Gastroesophageal sphincter (tissue), 4 donors: ENCODE measurements at places on chromosomes 2 and 18.

DNA sequence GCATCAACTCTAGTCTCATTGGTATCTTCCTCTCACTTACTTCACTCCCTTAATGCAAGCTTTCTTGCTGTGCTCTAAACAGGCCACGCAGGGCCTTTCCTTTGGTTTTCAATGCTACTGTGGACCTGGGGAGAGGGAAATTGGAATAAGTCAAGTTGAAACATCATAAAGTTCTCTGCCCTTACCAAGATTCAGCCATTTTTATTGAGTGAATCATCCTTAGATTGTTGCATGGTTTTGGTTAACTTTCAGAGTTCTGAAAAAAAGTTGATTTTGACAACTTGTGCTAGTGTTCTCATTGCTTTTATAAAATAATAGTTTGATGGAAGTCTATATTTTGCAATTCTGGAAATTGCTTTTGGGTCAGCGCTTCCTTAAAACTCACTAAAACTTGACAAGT, 852.8 kb upstream of the ACVR2A start:
- no peak for ATAC-seq

- ATAC-seq = no peak
Measured at GRCh38 chr2:222336442-222336841, 37.6 kb upstream of the PAX3 start.

- no peak for ATAC-seq
Measured at GRCh38 chr18:26421931-26422330, 126.4 kb downstream of the KCTD1 start.

DNA sequence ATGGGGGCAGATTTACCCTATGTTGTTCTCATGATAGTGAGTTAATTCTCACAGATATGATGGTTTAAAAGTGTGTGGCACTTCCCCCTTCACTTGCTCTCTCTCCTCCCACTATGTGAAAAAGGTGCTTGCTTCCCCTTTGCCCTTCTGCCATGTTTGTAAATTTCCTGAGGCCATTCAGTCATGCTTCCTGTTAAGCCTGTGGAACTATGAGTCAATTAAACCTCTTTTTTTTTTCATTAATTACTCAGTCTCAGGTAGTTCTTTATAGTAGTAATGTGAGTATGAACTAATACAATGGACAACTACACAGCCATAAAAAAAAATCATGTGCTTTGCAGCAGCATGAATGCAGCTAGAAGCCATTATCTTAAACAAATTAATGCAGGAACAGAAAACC, 118.5 kb downstream of the CALCRL start:
- ATAC-seq = no peak

GRCh38 chr2:85999061-85999831, 106.4 kb downstream of the POLR1A start:
- ATAC-seq = no peak

- no peak for ATAC-seq
Measured at GRCh38 chr2:45470531-45470930, 140.5 kb downstream of the SRBD1 start.

DNA sequence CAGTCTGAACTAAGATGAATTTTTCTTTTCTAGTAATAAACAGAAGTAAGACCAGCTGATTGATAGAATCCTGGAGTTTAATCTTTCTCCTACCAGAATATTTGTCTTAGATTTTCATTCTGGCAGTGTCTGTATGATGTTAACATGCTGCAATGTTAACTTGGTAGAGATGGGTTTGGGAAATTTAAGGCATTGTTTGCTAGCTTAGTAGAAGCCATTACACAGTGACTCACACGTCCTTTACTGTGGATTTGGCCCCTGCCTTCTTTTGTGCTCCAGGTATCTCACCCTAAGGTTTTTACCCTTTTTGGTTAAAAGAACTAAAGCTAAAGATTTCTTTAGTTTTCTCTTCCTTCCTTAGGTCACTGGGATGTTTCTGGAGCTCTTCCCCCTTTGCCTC, 84.1 kb downstream of the SPTBN1 start:
- no peak for ATAC-seq

- no peak for ATAC-seq
Measured at GRCh38 chr2:185274718-185275484, 463.7 kb upstream of the FSIP2 start.

DNA sequence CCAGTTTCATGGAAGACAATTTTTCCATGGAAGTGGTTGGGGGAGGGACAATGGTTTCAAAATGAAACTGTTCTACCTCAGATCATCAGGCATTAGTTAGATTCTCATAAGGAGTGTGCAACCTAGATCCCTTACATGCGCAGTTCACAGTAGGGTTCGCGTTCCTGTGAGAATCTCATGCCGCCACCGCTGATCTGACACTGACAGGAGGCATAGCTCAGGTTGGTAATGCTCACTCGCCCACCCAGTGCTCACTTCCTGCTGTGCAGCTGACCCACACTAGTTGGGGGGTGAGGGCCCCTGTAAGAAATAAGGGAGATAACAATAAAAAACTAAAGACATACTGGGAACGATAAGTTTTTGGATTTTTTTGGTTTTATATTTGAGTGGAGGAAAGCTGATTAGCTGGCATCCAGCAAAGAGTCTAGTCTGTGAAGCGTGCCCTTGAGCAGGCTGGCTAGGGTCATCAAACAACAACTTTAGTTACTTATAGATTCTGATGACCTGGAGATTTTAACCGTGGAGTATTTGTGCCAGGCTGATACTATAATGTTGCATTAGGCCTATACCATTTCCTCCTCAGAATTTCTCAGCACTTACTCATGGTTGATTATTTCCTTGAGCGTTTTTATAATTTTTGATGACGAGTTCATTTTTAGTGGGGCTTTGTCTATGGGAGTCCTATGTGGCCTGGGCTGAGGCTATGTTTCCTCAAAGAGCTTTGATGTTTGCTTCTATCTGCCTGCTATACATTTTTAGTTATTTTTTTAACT, 6.3 kb upstream of the MCFD2 start:
- no peak for ATAC-seq
